ENCODE measurements at places on chromosomes 5 and 9.
A peak's percentile ranks its signal among the peaks of the same experiment; 100 is the strongest.

DNA sequence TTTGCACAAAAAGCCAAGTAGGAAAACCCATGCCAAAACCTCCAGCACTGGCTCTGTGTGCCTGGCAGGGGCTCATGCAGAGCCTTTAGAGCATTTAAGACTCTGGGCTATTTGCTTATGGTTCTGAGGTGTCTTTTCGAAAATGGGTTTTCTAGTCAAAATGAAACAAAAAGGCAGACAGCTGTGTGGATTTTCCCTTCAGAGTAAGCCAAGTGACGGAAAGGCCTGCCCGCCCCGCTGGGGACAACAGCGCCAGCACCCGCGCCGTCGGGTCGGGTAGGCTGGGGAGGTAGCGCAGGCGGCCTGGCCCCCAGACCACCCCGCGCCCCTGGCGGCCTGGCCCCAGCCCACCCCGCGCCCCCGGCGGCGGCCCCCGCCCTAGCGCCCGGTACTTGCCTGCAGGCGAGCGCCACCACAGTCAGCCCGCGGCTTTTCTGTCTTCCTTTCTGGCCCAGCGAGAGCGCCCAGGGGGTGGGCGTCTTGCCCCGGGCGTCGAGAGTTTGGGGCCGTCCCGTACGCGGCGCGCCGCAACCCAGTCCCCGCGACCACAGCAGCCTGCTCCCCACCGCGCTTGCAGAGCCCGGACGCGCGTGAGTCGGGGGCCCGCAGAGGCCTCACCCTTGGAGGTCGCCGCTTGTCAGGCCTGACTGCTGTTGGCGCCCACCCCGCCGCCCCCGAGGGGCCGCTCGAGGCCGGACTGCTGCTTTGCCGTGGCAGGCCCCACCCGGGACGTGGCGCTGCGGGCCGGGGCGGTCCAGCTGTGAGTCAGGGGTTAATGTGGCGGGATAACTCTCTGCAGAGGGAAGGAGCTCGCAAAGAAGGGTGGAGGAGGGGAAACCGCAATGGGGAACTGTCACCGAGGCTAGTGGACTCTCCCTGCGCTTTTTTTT lies at the start of gene TICAM2:
Gene TICAM2 (minus strand): TSS at position 779 of the 890 bp plus-strand sequence. CDS start 21,223 bp downstream, outside the sequence.
- peak; percentile 78 for DNase-seq

DNA sequence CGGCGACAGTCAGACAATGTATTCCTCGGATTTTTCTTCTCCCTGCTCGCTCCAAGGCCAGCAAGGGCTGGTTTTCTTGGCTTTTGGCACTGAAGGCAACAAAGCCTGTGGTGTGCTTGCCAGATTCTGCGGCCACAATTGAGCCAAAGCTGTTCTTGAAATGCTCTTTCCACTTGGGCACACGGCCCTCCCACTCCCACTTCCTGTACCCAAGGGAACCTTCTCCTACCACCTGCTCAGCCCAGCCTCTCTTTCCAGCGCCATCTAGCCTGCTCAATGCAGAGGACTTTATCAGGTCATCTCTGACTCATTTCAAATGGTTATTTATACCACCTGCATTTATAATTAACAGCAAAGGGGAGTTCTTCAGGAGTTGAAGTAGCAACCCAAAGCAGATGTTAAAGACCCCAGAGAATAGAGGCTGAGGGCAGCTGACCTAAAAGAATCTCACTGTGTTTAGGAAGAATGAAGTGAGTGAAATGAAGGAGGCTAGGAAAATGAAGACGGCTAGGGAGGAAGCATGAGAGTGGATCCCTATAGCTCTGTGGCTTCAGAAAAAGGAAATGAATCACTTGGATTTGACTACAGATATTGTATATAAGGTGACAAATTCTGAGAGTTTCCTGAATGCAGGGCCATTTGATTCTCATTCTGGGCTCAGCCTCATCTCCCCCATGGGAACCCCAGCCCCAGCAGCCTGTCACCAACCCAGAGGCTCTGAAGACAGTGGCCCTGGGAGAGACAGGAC lies 439.0 kb downstream of the ENC1 start:
- DNase-seq: peak; percentile 6

GRCh38 chr9:114216081-114216480 lies 60.7 kb downstream of the COL27A1 start:
- no peak for DNase-seq

DNA sequence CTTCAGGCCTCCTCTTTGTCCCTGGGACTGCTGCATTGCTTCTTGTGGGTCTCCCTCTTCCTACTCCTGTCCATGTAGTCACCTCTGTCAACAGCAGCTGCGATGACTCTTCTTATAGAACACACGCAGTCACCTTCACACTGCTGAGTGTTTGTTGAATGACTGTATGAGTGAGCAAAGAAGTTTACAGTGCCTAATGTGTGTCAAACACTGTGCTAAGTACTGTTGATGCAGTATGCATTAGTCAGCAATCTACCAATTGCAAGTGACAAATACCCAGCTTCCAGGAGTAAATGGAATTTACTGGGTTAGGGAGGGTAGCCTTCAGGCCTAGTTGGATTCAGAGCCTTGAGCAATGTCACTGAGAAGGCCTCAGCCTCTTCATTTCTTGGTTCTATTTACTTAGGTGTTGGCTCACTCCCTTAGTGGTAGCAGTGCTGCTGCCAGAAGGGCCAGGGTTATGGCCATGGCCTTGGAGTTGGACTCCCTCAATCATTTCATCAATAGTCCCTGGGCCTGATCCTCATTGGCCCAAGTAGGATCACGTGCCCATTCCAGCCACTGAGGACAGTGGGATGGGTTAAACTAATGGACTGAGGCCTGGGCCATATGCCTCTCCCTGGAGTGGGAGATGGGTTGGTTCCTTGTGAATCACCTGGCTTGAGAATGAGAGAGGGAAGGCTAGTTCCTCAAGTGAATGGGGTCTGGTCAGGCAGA lies 93.5 kb downstream of the RGS3 start:
- no peak for DNase-seq

DNA sequence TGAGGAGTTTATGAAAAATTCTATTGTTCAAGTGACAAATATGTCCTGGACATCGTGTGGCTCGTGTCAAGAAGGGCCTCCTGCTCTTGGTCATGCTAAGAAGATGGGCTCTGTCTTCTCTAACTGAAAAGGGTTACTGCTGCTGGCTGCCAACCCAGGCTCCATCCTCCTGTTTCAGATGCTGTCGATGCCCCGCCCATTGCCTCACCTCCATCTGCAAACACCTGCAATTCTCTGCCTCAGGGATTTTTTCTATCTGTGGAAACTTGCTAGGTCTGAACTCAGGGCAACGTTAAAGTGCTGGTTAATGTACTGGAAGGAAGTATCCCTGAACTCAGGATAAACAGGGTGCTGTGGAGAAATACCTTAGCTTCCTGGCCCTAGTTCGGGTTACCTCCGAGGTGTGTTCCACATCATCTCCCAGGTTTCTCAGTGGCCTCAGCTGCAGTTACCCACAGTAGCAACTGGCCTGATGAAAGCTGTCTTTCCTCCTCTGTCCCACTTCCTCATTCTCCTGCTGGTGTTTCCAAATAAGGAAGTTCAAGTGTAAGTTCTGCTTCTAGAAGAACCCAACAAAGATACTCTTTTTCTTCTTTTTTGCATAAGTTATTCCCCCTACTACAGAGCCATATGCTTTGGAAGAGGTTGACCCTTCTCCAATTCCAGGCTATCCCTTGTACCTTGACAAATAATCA lies 151.7 kb upstream of the SMIM23 start:
- peak; percentile 64 for DNase-seq

GRCh38 chr5:179862891-179863290 lies 4.3 kb upstream of the MRNIP start:
- DNase-seq: no peak

DNA sequence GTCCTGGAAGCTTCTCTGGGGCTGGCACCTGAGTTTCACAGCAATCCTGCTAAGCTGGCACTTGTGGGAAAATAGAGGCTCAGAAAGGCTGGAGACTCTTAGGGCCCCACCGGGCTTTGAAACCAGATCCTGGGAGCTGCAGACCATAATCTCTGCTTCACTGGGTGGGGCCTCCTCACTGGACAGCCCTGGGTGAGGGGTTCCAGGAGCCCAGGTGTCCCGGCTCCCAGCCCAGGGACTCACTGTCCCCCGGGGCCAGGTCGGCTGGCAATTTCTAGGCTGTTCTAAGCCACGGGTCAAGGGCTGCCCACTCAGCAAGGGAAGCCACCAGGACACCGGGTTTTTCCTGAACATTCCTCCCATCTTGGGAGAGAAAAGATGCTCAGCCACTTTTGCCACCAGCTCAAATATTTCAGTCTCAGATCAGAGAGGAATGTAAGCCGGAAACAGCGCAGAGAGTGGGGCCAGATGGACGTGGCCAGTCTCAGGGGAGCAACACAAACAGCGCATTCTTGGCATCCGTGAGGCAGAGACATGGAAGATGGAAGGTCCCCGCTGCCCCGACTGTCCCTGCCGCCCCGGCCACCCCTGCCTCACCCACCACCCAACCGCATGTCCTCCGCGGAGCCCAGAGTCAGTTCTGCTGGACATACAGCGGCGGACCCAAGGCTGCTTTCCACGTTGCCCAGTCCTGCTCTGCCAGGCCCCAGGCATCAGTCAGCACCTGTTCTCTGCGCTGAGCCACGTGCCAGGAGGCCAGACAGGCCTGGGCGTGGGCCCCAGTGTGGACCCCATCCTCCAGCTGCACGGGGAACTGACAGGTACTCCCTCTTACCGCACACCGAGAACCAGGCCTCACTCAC lies 72.6 kb downstream of the VAV2 start:
- no peak for DNase-seq

DNA sequence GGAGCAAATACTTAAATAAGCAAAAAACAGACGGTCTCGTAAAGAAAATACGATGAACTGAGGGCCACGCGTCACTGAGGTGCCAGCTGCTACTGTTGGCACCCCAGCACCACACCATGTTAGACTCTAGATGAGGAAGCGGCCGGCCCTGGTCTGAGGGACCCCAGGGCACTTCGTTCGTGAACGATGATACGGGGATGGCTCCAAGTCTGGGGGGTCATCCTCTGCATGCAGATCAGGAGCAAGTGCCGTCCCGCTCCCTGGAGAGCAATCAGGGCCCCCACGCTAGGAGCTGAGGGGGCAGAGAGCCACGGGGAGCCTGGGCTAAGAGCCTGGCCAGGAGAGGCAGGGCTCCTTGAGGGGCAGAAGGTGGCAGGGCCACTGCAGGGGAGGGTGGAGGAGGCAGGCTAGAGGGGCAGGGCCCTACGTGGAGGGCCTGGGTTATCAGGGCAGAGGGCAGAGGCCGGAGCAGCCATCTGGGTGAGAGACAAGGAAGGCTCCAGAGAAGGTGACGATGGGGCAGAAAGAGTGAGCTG lies 24.1 kb downstream of the SARDH start:
- DNase-seq: no peak

GRCh38 chr5:143402017-143402552 lies 1.4 kb downstream of the NR3C1 start:
- peak; percentile 37 for DNase-seq

DNA sequence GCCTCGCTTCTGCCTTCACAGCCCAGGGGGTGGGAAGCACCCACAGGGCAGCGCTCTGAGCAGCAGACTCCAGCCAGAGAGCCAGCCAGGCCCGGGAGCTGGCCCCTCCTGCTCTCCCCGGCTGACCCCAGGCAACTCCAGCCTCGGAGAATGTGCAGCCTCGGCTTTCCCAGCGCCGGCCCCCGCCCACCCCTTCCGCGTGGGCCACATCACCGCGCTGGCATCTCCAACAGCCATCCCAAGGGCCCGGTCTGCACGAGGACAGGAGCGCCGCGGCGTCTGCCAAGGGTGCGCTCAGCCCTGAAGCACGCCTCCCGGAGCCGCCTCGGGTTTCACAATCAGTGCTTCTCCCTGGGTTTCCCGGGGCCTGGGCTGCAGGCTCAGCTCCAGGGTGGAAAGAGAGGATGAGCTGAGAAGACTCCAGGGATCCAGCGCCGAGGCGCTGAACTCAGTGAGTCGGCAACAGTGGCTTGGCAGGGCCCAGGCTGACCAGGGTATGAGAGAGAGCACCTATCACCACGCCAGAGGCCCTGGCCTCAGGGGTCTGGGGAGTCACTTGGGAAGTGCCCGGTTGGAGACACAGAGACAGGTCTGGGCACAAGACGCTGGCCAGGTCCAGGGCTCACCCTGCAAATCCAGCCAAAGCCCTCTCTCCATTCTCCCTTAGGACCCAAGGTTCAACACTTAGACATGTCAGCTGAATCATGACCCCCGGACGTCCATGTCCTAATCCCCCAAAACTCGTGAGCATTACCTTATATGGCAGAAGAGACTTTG lies 79.6 kb downstream of the ADAMTS2 start:
- DNase-seq: peak; percentile 5

GRCh38 chr5:3155046-3155445 lies 403.6 kb upstream of the IRX2 start:
- DNase-seq: no peak

GRCh38 chr5:8828596-8829322 lies 717.1 kb downstream of the SEMA5A start:
- DNase-seq: no peak

GRCh38 chr5:178590141-178590923 lies at the start of gene COL23A1:
COL23A1 (minus strand) TSS chr5:178590393.
- peak; percentile 60 for DNase-seq

- DNase-seq: no peak
Measured at GRCh38 chr5:566636-567309, 42.5 kb upstream of the SLC9A3 start.

DNA sequence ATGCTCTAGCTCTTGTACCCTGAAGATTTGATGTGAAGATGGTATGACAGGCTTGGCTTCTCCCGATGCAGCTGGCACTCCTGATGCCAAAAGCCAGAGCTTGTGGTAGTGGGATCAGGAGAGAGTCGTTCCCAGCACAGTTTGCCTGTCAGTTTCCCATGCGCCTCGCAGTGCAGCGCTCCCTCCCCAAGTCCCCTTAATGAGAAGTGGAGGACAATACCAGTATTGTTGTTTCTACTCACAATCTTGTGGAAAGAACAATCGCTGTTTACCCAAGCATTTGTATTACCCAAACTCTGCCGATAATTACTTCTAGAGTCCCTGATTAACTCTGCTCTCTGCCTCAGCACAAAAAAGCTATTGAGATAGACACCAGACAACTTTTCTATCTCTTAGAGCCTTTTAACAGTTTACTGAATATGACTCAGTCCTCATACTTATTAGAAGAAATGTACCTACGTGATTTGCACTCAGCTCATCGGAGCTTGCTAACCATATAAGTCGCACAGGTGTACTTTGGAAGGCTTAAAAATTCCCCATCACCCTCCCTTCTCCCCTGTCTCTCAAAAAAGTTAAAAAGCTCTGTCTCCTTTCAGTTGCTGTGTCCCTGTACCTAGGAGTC lies 283.2 kb upstream of the TMEM161B start:
- no peak for DNase-seq

DNA sequence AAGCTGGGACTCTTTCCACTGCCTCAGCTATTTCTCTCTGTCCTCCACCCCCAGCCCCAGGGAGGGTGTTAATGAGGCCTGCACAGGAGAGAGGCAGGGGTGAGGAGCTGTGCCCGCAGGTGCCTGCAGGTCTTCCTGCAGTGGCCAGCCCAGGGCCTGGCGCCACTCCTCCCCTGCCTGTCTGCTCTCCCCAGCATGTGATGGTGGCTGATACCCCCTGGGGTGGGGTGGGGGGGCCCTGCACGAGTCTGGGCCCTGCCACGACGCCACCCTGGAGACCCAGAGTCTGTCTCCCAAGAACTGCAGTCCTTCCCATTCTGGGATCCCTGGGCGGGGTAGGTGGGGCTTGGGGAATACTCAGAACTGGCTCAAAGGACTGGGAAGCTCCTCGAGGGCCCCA lies 166.4 kb upstream of the SMIM23 start:
- DNase-seq: no peak

Measured in inflammatory macrophage treated with lipopolysaccharide for 1 hour (primary cell).